MG63 (cell line): ENCODE measurements at places on chromosomes 11 and 22. TPM values are rescaled to one million over a fixed set of nuclear protein-coding genes. Genes with fewer than 3 reads are reported as not detected.
A peak's percentile ranks its signal among the peaks of the same experiment; 100 is the strongest.

GRCh38 chr22:38172832-38173640 is 8.6 kb downstream of the PLA2G6 start:
- no peak for DNase-seq

GRCh38 chr11:39011797-39012196 is 2413.8 kb upstream of the RAG2 start:
- DNase-seq = no peak

DNA sequence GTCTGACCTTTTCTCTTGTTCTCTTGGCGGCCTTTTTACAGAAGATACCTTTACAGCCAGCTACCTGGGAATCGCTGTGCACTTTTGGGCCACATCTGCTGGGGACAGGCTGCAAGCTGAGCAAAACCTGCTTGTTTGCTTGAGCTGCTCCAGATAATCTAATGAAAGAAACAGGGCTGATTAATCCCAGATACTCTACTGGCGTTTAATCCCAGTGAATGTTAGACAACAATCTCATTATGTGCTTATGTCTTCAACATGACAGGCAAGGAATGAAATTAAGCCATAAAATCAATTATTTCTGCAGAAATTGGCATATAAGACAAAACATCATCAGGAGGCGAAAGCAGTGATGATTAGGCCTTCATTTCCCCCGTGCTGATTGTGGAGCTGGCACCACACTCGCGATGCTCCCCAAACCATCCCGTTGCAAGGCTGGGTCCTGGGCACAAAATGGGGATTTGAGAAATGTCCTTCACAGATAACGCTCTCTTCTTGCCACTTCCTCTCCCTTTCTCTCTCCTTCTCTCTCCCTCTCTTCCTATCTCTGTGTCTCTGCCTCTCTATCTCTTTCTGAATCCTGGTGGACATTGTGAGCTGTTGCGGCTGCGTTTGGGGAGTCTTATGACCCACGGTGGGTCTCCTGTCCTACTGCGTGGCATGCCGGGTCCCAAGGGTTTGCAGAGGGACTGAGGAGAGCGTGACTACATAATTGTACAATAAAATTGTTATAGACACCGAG is 1053.8 kb downstream of the TBC1D22A start:
- no peak for DNase-seq

DNA sequence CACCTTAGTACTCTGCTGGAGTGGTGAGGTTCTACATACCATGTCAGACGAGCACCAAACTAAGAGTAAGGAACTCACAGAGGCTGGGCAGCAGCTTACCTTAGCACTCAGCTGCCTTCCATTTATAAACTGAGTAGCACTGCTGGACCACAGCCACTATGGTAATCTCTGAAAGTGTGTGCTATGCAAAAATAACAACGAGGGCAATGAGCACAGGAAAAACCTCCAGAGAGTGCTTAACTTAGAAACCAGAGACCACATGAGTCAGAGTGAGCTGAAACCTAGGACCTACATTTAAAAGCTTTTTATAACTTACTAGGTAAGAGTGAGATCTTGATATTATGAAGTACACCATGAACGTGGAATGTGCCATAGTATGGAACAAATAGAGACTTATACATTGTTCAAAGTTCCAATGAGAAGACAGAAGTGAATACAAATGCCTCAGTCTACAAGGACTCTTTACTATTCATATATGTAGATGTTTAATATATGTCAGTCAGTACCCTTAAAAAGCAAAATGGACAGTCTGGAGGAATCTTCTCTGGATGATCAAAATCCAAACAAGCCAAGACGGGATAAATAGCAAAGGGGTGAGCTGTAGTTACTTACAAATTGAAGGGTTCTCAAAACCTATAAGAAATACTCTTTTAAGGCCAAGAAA is 17.2 kb upstream of the CD59 start:
- DNase-seq = peak; percentile 23

- DNase-seq = no peak
Measured at GRCh38 chr22:28254396-28254795, 335.3 kb upstream of the PITPNB start.

TRPM5 gene
- total RNA-seq = not detected in 2 replicates

POU2AF3 gene
- not detected in 2 replicates for total RNA-seq

GLYAT gene
- total RNA-seq = not detected in 2 replicates

GDPD4 gene
- total RNA-seq = not detected in 2 replicates

IL18 gene
- total RNA-seq = 73.8 and 92.8 TPM in 2 replicates

GGTLC3 gene
- not detected in 2 replicates for total RNA-seq
